Stimulated activated CD4-positive, alpha-beta T cell treated with anti-CD3 and anti-CD28 coated beads, TNF-alpha, amount 100 ng/mL, for 4 hours (primary cell): ENCODE measurements at places on chromosomes 12 and 14.

- no peak for DNase-seq
Observed at GRCh38 chr14:69941768-69942742, 62.8 kb downstream of the SMOC1 start.

DNA sequence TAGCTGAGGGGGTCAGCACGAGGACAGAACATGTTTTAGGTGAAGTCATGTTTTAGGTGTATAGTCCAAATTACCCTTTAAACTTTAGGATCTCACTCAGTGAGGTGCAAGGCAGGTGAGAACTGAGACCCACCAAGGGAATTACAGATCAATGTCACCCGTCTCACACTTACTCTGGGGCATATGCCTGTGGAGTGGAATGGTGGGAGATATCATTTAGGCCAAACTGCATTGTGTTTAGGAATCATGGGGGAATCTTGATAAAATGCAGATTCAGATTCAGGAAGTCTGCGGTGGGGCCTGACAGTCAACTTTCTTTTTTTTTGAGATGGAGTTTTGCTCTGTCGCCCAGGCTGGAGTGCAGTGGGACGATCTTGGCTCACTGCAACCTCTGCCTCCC lies 17.8 kb downstream of the FBXW8 start:
- no peak for DNase-seq

DNA sequence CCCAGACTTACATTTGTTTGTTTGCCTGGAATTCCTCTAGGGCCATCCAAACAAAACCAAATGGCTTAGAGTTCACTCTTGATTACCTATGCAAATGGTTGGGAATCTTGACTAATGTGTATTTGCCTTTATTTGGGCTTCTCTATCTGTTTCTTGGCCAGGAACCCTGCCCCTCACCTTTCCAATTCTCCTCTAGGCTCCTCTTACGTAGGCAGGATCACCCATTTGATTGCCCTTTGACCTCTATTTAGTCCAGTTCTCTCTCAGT lies 123.0 kb upstream of the DYRK2 start:
- DNase-seq: no peak

- DNase-seq: no peak
Observed at GRCh38 chr12:46208370-46208769, 60.5 kb downstream of the SLC38A1 start.

GRCh38 chr12:11834931-11835330 lies 185.5 kb downstream of the ETV6 start:
- DNase-seq: no peak

DNA sequence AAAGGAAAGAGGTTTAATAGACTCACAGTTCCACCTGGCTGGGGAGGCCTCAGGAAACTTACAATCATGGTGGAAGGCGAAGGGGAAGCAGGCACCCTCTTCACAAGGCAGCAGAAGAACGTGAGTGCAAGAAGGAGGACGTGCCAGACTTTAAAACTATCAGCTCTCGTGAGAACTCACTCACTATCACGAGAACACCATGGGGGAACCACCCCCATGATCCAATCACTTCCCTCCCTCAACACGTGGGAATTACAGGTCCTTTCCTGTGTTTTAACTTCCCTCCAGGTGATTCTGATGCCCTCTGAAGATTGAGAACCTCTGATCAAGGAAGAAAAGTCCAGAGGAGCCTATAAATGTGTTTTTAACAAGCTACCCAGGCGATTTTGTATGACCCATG lies 358.7 kb downstream of the MED13L start:
- DNase-seq: no peak

- no peak for DNase-seq
Observed at GRCh38 chr12:118319627-118320026, 53.1 kb downstream of the TAOK3 start.

- no peak for DNase-seq
Observed at GRCh38 chr12:52833922-52834726, at the start of gene KRT79. Gene KRT79, minus strand, starts transcription at chr12:52834311. Its CDS starts 51 bp downstream, at chr12:52834260.

- no peak for DNase-seq
Observed at GRCh38 chr14:104820669-104821228, 19.8 kb downstream of the ZBTB42 start.

- no peak for DNase-seq
Observed at GRCh38 chr14:99043267-99043615, 228.8 kb downstream of the BCL11B start.
